ENCODE measurements at places on chromosomes 11 and 22. TPM values are rescaled to one million over a fixed set of nuclear protein-coding genes. Genes with fewer than 3 reads are reported as not detected.

- H3K36me3 ChIP-seq: no peaks in the 10 kb centered on the region
- no peak for DNase-seq
- H3K4me3 ChIP-seq: no peak overlapping the region
- H3K27ac ChIP-seq: no peak overlapping the region
Observed at GRCh38 chr11:120040151-120040840, 97.6 kb downstream of the TRIM29 start.

DNA sequence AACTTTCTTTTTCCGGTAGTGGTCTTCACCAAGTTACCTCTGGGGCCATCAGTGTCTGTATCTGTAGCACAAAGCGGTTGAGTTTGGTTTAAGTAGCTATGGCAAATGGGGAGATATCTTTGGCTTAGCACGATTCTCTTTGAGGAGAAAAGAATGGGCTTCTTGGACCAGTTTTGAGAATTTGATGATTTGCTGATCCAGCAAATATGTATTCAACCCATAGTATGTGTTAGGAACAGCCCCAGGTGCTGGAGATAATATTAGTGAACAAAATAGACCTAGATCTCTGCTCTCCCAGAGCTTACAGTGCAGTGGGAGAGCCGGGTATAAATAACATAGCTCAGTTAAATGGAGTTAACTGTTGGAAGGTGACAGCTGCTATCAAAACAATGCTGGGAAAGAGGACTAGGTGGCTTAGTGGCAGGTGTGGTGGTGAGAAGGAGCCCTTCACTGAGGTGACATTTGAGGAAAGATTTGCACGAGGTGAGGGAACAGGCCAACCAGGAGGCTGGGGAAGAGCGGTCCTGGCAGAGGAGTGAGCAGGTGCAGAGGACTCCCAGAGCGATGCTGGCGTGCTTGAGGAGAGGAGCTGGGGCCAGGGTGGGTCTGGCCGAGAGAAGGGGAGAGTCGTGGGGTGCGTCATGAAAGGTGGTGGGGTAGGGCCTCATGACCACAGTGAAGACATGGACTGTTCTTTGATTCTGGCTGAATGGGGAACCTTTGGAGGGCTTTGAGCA, 5.0 kb downstream of the TBC1D22A start:
- peak overlapping the region; percentile 24 for H3K27ac ChIP-seq
- peaks cover 11% of the 10 kb centered on the region for H3K4me1 ChIP-seq
- H3K36me3 ChIP-seq: peaks cover 21% of the 10 kb centered on the region
- no peak for DNase-seq
- peaks cover 4% of the 10 kb centered on the region for H3K27me3 ChIP-seq
- no peak overlapping the region for H3K4me3 ChIP-seq

GRAMD1B gene
- 49.6 TPM for total RNA-seq

- H3K4me1 ChIP-seq: peaks cover 17% of the 10 kb centered on the region
- H3K27ac ChIP-seq: no peak overlapping the region
- H3K4me3 ChIP-seq: no peak overlapping the region
Observed at GRCh38 chr11:78467931-78468330, 50.3 kb upstream of the GAB2 start.

- peaks cover 2% of the 10 kb centered on the region for H3K27me3 ChIP-seq
- H3K36me3 ChIP-seq: peaks cover 4% of the 10 kb centered on the region
- H3K27ac ChIP-seq: no peak overlapping the region
- no peak for DNase-seq
- H3K4me3 ChIP-seq: no peak overlapping the region
Observed at GRCh38 chr22:24391836-24392217, 35.6 kb upstream of the ADORA2A start.

ZNF214 gene
- 2.4 TPM for total RNA-seq

- H3K4me1 ChIP-seq: peaks cover 16% of the 10 kb centered on the region
- peak; percentile 84 for DNase-seq
- no peak within 1 kb of the TSS for H3K27ac ChIP-seq
Observed at GRCh38 chr11:61752117-61752924, at the start of gene MYRF. MYRF (plus strand) TSS chr11:61752636; CDS start chr11:61752745, 109 bp downstream.

DNA sequence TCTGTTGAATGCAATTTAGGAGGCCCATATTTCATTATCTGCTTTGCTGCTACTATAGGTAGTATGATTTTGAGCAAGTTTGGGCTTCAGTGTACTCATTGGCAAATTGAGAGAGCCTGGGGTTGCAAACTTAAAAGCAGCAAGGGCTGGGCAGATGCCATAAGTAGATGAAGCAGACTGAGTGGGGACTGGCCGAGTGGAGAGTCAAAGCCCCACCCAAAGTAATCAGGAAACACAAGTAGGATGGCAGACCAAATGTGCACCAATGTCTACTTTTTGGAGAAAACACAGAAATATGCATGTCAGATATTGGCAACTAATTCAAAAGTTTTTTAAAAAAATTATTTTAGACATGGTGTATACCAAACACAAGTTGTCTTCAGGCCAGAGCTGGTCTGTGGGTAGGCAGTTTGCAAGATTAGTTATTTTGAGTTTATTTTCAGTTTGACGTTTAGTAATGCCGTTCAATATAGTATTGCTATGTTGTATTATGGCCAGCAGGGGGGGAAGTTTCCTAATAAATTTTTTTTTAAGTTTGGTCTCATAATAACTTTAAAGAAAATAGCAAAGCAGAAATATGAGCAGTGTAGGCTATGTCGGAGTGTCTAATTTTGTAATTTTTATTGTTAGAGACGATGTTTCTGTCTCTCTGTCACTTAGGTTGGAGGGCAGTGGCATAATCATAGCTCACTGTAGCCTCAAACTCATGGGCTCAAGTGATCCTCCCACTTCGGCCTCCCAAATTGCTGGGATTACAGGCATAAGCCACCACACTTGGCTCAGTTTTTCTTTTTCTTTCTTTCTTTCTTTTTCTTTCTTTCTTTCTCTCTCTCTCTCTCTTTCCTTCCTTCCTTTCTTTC, 105.1 kb downstream of the HIPK3 start:
- no peaks in the 10 kb centered on the region for H3K27me3 ChIP-seq
- DNase-seq: no peak
- peaks cover 4% of the 10 kb centered on the region for H3K4me1 ChIP-seq
- H3K4me3 ChIP-seq: no peak overlapping the region
- no peak overlapping the region for H3K27ac ChIP-seq
- H3K36me3 ChIP-seq: no peaks in the 10 kb centered on the region

GRCh38 chr11:45021001-45021400, 70.3 kb upstream of the TP53I11 start:
- DNase-seq: no peak
- H3K27ac ChIP-seq: peak overlapping the region; percentile 44
- H3K4me3 ChIP-seq: no peak overlapping the region
- H3K27me3 ChIP-seq: peaks cover 8% of the 10 kb centered on the region
- H3K36me3 ChIP-seq: peaks cover 5% of the 10 kb centered on the region
- H3K4me1 ChIP-seq: peaks cover 30% of the 10 kb centered on the region

DNA sequence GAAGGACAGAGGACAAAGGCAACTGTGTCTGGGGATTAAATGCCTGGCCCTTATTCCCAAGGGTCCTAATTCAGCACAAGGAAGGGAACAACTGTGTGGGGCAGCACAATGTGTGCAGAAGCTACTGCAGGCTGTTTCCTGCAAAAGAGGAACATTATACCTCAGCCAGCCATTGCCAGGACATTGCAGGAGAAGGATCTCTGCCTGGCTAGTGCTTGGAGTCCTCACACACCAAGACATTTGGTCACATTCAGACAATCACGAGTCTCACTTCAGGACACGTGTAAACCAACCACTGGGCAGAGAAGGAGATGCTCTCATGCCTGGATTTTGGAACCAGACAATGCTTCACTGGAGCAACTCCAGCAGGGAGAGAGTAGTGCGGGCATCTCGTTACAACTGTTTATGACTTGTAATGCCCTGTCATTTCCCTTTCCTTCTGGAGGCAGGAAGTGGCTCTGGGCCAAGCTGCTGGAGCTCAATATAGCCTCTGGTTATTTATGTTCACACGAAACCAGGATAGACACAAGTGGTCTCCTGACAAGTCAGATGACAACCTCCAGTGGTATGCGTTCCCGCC, 23.9 kb upstream of the ZC3H12C start:
- DNase-seq: peak; percentile 9
- no peaks in the 10 kb centered on the region for H3K36me3 ChIP-seq
- H3K27me3 ChIP-seq: no peaks in the 10 kb centered on the region
- peak overlapping the region; percentile 84 for H3K27ac ChIP-seq
- H3K4me1 ChIP-seq: peaks cover 8% of the 10 kb centered on the region

GRCh38 chr22:48188231-48188721, 1425.8 kb downstream of the TBC1D22A start:
- H3K27me3 ChIP-seq: peaks cover 4% of the 10 kb centered on the region
- H3K4me1 ChIP-seq: no peaks in the 10 kb centered on the region
- H3K36me3 ChIP-seq: peaks cover 4% of the 10 kb centered on the region
- no peak overlapping the region for H3K4me3 ChIP-seq
- no peak for DNase-seq
- H3K27ac ChIP-seq: no peak overlapping the region

ANO9 gene
- 0.41 TPM for total RNA-seq

CHRM1 gene
- not detected for total RNA-seq

GPR83 gene
- total RNA-seq: 0.31 TPM
